Calu3 (cell line): ENCODE measurements at places on chromosomes 4 and X.

DNA sequence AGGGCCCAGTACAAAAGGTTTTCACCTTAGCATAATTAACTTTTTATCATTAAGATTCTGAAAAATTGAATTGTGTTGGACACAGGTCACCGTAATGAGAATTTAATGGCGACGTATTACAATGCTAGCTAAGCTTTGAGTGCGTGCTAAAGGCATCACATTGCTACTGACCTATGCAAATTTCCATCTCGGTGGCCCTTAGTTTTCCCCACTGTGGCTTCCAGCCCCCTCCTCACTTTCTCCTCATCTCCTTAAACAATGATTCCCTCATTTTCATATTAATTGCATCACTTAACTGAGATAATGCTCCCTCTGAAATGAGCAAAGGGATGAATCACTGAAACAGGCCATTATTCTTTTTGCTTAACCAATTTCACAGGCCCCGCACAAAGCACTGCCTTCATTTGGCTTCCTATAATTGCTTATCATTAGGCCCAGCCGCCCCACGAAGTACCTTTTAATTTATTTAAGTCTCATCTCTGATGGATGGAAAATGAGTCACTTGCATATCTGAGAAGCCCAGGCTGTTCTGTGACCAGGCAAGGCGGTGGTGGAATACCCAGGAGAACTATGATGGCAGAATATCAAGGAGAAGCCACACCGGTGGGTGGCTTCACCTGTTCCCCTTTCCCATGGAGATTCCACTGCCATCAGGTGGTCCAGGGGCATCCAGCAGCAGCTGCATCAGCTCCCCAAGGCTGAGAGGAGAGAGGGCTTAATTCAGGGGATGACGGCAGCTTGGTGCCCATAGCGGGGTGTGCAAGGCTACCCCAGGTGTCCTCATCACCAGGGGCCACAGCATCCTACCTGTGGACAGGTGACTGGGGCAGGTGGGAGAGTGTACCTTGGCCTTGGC lies 223.8 kb upstream of the BOD1L1 start:
- DNase-seq: no peak

DNA sequence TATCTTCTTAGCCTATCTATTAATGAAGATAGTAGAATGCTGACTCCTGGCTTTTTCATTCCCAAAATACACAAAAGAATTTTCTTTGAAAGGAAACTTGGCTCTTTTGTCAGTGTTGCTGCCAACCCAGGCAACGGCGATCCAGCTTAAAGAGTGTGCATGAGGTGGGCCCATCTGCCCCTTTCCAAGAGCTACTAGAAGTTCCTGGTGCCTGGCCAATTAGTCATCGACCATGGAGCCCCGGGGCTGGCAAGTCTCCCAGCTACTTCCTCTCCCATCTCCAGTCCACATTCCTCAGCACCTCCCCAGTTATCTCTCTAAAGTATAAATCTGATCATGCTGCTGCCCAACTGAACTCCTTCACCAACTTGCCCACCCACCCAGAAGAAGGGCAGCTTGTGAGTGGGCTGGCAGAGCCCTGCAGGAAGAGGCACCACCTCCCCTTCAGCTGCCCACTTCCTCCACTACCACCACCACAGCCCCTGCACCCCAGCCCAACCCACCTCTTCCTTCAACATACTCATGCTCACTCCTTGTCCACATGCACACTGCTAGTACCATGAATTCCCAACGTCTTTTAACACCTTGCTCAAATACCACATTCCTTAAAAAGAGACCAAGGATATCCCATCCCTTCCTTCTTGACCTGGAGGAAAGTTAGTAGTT lies 158.2 kb upstream of the MAP3K15 start:
- peak; percentile 85 for DNase-seq

GRCh38 chr4:121877041-121877773 lies 6.9 kb upstream of the BBS7 start:
- DNase-seq: no peak

GRCh38 chrX:131812847-131813825 lies 210.0 kb upstream of the STK26 start:
- DNase-seq: no peak

DNA sequence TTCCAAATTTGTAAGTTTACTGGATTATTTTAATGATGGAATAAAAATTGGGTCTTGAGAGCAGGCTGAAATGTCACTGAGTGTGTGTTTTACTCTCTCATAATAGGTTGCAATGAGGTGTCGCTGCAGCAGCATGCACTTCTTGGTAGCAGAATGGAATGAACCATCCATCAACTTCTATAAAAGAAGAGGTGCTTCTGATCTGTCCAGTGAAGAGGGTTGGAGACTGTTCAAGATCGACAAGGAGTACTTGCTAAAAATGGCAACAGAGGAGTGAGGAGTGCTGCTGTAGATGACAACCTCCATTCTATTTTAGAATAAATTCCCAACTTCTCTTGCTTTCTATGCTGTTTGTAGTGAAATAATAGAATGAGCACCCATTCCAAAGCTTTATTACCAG lies 2.6 kb downstream of the SAT1 start:
- no peak for DNase-seq

GRCh38 chr4:1604706-1605205 lies 79.4 kb downstream of the FAM53A start:
- DNase-seq: peak; percentile 65

- no peak for DNase-seq
These were observed 4.1 kb downstream of the PRIMPOL start for GRCh38 chr4:184653650-184654049.

- DNase-seq: no peak
These were observed 107.8 kb downstream of the GATB start for GRCh38 chr4:151652841-151653547.

GRCh38 chr4:149409555-149409962 lies 406.1 kb downstream of the IQCM start:
- DNase-seq: no peak

DNA sequence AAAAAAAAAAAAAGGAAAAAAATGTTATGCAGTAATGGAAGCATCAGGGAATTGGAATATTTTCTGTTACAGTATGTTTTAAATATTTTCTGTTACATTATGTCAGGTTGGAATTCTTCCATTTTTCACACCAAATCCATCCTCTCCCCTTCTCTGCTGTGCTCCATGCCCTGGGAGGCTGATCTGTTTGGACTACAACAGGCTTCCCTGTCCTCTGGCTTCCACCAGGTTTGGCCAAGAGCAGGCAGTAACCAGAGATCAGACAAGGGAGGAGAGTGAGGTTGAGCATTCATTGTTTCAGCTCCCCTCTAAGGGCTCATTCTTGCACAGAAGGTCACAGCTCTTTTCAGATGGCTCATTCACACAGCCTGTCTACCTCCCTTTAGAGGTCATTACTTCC lies 11.7 kb upstream of the TMEM184C start:
- DNase-seq: no peak

DNA sequence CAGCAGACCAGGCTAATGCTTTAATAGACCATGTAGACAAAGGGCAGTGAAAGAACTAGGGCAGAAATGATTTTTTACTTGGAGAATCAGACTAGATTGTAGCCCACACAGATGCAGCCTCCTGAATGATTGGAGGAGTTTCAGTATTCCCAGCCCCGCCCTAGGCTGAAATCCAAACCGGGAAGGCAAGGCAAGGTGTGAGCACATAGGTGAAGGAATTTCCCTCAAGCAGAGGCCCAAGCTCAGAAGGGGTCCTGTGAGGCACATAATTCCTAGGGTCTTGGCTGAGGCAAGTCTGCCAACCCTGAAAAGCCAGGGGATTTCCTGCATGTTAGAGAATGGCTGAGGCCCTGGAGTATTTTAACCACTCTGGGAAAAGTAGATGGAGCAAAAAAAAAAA lies 56.4 kb upstream of the PAK3 start:
- DNase-seq: no peak

DNA sequence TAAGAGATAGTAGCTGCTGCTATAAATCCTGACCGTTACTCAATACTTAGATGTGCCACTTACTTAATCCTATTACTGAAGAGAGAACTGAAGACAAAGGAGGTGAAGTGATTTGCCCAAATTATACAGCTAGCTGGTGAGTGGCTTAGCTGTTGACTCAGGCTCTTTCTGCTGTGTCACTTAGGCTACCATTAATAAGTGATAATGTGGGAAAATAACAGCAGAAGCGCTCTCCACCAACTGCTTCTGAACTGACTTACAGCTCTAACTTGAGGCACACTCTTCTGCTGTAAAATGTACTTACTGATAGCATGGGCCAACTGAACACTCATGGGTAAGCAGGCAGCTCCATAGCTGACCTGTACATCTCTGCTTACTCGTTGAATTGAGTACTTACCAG lies 7.5 kb upstream of the KLHL5 start:
- no peak for DNase-seq

- DNase-seq: peak; percentile 18
These were observed 41.7 kb downstream of the BCORL1 start for GRCh38 chrX:130024127-130024526.

DNA sequence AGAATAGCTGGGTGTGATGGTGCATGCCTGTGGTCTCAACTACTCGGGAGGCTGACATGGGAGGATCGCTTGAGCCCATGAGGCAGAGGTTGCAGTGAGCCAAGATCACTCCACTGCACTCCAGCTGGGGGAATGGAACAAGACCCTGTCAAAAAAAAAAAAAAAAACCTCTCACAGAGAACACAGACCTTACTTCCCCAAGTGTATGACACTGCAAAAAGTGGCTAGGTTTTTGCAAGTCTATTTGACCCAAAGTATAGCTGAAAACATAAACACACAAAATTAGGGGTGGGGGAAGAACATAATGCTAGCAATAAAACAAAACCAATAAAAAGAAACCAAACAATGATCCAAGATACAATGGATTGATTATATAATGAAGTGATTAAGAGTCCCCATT lies 6.7 kb downstream of the LAMP2 start:
- no peak for DNase-seq

GRCh38 chr4:122876456-122876855 lies 45.9 kb downstream of the NUDT6 start:
- no peak for DNase-seq

GRCh38 chr4:126761947-126762662 lies 870.7 kb upstream of the INTU start:
- DNase-seq: no peak

- peak; percentile 42 for DNase-seq
These were observed 5.1 kb upstream of the FAT1 start for GRCh38 chr4:186728631-186729271.

DNA sequence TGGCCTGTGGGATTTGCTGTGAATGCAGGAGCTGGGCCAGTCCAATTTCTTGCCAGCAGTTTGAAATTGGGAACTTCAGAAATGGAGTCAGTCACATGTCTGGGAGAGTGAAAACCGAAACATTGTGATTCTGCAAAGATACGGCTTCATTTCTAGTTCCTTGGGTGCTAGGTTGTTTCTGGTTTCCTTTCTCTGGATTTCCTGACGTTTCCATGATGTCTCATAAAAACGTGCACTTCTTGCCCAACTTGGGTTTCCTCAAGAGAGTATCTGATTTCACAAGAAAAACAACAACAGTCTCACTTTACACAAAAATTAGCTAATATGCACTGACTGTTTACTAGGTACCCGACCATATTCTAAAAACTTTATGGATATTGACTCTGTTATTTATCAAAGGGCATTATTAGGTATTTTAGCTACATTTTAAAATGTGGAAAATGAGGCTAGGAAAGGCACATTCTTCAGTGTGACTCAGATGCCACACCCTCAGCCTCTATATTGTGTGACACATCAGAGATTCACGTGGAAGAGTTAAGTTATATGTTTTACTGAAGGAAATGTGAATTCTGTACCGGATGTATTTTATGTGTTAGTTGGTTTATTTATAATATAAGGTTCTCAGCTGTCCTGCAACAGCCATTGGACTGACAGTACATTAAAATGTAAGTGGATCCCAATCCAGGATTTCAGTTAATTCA lies 225.0 kb upstream of the PUDP start:
- no peak for DNase-seq

- no peak for DNase-seq
These were observed 15.2 kb upstream of the PHOX2B start for GRCh38 chr4:41763729-41764128.

- DNase-seq: no peak
These were observed 124.2 kb downstream of the REELD1 start for GRCh38 chr4:146338512-146338911.

- DNase-seq: no peak
These were observed 610.4 kb downstream of the BCOR start for GRCh38 chrX:39487166-39487968.

DNA sequence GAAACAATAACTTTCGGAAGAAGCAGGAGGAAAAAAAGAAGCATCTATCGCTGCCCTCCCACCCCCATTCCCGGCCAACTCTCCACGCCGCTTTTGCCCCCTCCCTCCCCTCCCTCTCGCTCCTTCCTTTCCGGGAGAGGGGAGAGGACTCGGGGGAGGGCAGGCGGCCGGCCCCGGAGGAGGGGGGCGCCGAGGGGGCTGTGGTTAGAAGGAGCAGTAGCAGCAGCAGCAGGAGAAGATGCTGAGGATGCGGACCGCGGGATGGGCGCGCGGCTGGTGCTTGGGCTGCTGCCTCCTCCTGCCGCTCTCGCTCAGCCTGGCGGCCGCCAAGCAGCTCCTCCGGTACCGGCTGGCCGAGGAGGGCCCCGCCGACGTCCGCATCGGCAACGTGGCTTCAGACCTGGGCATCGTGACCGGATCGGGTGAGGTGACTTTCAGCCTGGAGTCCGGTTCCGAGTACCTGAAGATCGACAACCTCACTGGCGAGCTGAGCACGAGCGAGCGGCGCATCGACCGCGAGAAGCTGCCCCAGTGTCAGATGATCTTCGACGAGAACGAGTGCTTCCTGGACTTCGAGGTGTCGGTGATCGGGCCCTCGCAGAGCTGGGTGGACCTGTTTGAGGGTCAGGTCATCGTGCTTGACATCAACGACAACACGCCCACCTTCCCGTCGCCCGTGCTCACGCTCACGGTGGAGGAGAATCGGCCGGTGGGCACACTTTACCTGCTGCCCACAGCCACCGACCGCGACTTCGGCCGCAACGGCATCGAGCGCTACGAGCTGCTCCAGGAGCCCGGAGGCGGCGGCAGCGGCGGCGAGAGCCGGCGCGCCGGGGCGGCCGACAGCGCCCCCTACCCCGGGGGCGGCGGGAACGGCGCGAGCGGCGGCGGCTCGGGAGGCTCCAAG lies 1.3 kb downstream of the PCDH7 start:
- DNase-seq: peak; percentile 60

DNA sequence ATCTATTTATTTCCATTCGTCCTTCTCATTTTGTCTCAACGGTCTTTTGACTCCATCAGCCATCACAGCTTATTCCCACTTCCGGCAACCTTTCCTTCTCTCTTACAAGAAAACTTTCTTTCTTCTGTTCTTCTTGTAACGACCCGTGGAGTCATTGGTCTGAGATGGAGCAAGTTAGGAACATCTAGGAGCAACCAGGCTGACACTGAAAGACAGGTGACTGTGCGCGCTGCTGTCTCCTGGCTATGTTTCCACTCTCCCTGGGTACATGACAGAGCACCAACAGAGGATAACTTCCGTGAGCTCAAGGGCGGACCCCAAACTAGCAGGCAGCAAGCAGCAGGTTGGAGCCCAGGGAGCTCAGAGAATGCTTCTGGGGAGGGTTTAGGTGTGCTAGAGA lies 2.5 kb downstream of the FGF5 start:
- no peak for DNase-seq

DNA sequence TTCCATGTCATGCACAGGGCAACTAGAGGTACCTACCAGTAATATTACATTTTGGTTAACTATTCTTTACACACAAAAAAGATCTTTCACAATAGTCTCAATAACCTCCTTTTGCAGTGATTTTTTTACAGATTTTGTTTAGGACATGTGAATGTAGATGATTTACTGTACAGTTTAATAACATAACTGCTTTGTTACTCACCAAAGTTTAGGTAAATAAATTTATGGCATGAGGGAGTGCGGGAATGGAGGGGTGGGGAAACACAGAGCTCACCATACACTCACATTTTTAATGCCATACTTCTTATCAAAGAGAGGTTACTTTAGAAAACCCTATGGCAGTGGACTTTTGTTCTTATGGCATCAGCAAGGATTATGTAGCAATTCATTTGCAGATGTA lies 93.1 kb upstream of the TEX13A start:
- no peak for DNase-seq
